Activated naive CD8-positive, alpha-beta T cell treated with anti-CD3 and anti-CD28 coated beads for 36 hours (primary cell): ENCODE measurements at places on chromosomes 2 and 18.

DNA sequence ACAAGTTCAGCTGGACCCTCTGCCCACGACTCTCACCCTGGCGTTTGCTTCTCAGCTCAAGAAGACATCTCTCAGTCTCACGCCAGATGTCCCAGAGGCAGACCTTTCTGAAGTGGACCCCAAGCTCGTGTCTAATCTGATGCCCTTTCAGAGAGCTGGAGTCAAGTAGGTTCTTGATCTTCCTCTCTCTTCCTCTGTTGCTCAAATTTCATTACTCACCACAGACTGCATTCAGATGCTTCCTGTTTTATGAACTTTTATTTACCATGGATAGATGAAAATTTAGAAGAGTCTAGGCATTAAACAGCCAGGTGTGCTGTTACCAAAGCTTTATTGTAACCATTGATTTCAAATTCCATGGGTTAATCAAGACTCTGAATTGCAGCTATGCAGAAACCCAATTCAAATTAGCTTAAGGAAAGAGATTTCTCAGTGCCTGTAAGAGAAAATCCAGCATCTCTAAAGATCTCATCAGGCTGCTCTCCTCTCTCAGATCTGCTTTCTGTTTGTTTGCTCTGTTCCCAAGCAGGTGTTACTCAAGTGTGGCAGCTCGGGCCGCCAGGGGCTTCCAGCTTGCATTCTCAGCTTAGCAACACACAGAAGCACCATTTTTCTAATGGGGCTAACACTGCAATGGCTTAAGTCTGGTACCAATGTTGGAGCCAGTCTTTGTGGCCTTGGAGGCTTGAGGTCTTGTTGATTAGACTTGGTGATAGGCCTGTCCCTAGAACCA is 16.5 kb downstream of the SMARCAL1 start:
- no peak for DNase-seq

GRCh38 chr2:241816431-241817121 is 7.6 kb downstream of the NEU4 start:
- DNase-seq = no peak

GRCh38 chr2:189265696-189266320 is 86.2 kb upstream of the COL5A2 start:
- no peak for DNase-seq

GRCh38 chr18:56162311-56163265 is 475.8 kb downstream of the TXNL1 start:
- no peak for DNase-seq

DNA sequence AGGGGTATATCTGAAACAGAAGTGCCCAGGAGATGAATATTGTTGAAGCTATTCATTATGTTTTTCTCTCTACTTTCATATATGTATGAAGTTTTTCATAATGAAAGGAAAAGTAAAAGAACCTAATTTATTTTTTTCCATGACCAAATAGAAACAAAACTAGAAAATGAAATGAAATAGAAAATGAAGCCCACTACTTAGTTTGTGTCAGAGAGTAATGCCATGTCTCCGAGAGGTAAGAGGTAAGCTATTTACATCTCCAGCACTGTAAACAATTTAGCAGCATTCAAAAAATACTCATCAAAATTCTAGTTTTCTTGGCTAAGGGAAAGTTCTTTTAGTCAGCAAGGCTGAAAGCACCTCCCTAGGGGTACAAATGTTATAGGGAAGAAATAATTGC is 238.6 kb downstream of the PTH2R start:
- DNase-seq = no peak

- peak; percentile 80 for DNase-seq
Measured at GRCh38 chr18:10032331-10033015, 118.7 kb downstream of the VAPA start.

DNA sequence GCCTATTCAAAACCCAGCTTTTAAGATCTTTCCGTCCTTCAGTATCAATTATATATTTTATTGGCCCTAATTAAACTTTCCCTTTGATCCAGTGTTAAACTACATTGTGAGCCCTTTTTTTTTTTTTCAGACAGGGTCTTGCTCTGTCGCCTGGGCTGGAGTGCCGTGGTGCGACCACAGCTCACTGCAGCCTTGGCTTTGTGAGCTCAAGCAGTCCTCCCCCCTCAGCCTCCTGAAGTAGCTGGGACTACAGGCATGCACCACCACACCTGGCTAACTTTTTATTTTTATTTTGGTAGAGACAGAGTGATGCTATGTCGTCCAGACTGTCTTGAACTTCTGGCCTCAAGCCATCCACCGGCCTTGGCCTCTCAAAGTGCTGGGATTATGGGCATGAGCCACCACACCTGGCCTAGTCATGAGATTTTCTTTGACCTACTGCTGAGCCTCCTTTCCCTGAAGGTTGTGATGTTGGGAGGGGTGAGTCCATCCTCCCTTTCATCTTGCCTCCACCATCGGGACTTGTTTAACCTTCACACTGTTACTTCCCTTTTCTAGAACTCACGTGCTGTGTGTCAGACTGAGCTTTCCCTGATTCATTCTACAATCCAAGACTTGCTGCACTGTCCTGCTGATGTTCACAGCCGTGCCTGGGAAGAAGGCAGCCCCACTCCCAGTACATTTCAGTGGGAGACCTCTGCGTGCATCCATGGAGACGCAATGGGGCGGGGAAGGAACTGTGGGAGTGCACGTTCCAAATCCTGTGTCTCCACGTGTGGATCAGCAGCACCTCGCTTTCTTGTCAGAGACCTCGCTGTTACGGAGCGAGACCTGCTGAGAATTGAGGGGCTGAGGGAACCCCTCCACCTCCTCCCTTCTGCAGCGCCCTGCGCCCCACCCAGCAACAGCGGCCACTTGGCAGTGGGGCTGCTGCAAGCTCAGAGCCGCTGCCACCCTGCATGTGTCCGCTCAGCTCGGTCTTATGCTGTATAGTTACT is 10.8 kb downstream of the OXER1 start:
- no peak for DNase-seq

GRCh38 chr2:85712849-85713612 is 18.9 kb downstream of the GNLY start:
- DNase-seq = no peak

DNA sequence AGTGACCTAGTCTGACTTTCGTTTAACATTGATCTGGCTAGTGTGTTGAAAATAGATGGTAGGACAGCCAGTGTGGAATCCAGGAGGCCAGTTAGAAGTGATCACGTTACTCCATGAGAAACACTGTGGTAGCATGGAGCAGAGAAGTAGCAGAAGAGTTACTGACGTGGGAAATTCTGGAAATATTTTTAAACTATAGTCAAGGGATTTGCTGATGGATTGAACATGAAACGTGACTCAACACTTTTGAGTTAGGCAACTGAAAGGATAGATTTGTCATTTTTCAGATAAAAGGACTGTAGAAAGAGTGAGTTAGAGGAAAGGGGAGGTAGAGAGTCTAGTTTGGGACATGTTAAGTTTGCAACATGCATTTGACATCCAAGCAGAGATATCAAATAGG is 130.4 kb downstream of the IRS1 start:
- no peak for DNase-seq
